ENCODE measurements at places on chromosomes 16 and 17.

DNA sequence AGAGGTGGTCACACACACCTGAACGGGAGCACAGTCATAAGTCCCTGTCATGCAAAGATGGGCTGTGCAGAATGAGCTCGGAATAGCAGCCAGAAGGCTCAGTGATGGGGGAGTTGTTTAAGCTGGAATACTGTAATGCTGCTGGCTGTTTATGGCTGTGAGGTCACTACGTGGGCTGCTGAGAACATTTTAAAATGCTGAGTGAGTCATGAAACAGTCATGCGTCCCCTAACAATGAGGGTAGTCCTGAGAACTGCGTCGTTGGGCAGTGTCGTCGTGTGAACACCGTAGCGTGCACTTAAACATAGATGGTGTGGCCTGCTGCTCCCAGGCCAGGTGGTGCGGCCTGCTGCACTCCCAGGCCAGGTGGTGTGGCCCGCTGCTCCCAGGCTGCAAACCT, 39.7 kb downstream of the TBCD start:
- DNase-seq = no peak

DNA sequence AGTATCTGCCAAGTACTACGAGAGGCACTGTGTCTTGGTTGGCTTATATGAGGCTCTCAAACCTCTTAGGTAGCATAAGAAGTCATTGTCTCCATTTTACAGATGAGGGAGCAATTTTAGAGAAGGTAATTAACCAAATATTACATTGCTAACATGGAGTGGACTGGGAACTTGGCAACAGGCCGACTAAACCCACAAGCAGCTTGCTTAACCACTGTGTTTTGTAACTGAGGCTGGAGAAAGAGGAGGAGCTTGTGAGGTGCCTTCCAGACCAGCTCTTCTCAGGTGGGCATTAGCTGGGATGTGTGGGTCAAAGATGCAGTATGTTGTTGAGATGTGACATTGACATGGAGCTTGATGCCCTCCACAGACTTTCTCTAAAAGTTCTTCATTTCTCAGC, 835.6 kb upstream of the RBFOX1 start:
- no peak for DNase-seq

- no peak for DNase-seq
Measured at GRCh38 chr17:2366747-2367494, 29.6 kb downstream of the SGSM2 start.

DNA sequence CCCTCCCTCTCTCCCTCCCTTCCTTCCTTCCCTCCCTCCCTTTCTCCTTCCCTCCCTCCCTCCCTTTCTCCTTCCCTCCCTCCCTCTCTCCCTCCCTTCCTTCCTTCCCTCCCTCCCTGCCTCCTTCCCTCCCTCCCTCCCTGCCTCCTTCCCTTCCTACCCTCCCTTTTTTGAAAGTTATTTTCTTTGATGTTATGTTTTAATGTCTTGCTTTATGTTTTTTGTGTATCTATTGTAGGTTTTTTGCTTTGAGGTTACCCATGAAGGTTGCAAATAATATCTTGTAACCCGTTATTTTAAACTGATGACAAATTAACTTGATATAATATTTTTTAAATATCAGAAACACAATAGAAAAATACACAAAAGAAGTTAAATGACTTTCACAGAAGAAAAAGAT, 96.2 kb downstream of the SSH2 start:
- DNase-seq = no peak

- no peak for DNase-seq
Measured at GRCh38 chr17:1251866-1252608, 18.2 kb upstream of the BHLHA9 start.

GRCh38 chr16:86093801-86094750, 195.1 kb downstream of the IRF8 start:
- no peak for DNase-seq

DNA sequence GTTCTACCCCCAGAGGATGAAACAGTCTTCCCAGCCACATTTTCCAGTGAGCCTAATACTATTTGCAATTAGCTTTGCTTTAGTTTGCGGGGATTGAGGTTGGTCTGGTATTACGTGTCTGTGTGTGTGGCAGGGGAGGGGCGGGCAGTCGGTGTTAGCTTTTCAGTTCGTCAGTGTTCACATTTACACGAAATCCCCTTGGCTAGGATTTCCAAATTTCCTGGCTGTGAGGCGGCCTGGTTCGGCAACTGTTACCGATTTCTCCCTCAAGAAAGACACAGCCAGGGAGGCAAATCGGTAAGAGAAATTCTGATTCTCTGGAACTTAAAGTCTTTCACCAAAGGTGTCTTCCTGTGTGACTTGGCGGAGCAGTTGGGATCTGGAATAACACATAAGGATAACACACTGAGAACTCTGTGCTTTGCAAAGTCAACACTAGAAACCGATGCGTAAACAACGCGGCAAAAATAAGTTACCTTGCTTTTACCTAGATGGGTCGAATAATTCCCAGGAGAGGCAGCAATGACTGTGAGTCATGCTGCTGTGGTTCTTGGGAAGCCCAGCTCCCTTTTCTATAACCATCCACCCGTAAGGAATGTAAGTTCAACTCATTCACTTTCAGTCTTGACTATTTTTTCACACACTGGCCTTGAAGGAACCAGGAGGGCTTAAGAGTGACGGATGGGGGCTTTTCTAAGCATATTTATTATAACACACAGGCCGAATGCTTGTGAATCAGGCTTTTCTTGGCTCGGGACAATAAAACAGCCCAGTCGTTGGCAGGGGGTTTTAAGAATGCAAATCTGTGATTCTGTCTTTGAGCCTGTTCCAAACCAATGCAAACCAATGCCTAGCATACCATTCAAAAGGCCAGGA, 24.2 kb downstream of the GPRC5B start:
- no peak for DNase-seq

DNA sequence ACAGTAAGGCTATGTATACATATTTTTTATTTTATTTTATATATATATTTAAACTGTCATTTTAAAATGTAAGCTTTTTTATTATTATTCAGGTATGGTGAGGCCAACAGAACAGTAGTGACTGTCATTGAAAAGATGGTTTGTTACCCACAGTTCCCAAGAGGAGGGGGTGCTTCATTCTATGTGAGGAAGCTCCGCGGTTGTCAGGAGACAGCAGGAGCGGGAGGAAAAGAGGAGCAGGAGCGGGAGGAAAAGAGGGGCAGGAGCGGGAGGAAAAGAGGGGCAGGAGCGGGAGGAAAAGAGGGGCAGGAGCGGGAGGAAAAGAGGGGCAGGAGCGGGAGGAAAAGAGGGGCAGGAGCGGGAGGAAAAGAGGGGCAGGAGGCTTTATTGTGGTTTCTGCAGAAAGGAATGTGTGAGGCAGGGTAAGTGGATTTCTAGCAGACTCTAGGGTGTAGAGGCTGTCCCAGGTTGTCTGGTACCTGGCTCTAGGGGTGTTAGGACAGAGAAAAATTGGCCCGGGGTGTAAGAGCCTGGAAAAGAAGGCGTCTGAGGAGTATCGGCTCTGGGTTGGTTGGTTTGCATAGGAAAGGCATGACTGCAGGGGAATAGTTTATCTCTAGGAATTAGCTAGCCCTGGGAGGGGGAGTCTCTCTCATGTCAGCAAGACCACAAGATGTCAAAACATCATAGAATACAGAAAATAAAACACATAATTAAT, 64.0 kb downstream of the GP2 start:
- DNase-seq = no peak

- DNase-seq = no peak
Measured at GRCh38 chr17:82193520-82194220, 19.0 kb downstream of the CCDC57 start.

GRCh38 chr16:84596161-84596560, 21.7 kb downstream of the COTL1 start:
- no peak for DNase-seq

GRCh38 chr17:74730491-74731346, 6.3 kb upstream of the RAB37 start:
- peak; percentile 61 for DNase-seq

- peak; percentile 55 for DNase-seq
Measured at GRCh38 chr16:67278773-67279295, 498 bp upstream of the PLEKHG4 start.

DNA sequence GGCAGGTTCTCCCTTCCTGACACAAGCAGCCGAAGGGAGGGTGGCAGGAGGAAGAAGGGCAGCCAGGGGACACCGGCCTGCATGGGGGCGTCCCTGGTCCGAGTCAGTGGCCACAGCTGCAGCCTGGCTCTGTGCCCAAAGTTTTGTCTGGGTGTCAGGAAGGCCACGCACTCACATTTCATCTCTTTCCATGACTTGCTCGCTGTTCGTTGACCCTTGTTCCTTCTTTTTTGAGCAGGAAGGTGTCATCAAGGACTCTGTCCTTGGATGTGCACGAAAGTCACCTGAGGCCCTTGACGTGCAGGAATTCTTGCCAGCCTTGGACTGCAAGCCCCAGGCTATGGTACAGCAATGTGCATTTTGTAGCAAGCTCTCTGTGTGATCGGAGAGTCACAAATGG, 93.3 kb downstream of the TNFRSF13B start:
- no peak for DNase-seq

DNA sequence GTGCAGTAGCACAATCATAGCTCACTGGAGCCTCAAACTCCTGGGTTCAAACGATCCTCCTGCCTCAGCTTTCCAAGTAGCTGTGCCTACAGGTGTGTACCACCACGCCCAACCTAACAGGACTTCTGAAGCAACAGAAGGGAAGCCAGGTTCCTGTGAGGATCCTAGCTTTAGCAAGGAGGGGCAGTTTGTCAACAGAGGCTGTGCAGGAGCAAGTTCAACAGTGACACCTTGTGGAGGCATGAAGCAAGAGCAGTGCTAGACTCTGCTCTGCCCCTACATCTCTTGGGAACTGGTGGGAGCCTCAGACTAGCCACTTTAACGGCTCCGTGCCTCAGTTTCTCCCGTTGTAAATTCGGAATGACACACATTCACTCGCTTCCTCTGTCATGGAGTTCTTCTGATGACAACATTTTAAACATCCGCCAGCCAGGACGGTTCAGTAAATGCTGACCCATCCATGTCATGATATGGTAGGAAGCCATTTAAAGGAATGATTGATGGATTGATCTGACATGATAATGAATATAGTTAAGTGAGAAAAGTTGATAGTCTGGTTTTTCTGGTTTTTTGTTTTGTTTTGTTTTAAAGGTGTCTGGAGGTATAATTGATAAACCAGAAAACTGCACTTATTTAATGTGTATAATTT, 218.7 kb downstream of the MRTFB start:
- DNase-seq = peak; percentile 33

GRCh38 chr16:68230956-68231355, 5.0 kb downstream of the ESRP2 start:
- no peak for DNase-seq

- peak; percentile 63 for DNase-seq
Measured at GRCh38 chr17:38605841-38606645, at the start of gene SRCIN1. TSS of gene SRCIN1 (minus strand) at chr17:38605952. CDS start at chr17:38605705, 247 bp downstream.

DNA sequence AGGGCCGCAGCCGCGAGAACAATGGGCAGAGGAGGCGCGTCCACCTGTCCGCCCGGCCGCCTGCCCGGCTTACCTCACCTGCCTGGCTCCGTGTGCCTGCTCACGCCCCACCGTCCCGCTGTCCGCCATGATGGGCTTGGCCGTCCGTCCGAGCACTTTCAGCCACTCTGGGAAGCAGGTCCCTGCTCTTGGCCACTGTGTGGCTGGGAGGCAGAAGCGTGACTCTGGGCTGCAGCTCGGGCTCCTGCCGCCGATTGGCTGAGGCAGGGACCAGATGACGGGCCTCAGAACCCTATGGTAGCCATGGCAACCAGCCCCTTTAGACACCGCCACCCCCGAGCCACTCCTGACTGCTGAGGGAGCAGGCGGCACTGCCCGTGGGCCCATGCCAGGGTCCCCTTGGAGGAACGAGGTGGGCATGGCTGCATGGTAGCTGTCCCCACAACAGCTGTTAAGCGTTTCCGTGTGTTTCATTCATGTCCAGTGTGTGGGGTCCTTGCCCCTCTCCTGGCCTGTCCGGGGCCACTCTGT, 8.9 kb upstream of the AXIN1 start:
- DNase-seq = no peak

DNA sequence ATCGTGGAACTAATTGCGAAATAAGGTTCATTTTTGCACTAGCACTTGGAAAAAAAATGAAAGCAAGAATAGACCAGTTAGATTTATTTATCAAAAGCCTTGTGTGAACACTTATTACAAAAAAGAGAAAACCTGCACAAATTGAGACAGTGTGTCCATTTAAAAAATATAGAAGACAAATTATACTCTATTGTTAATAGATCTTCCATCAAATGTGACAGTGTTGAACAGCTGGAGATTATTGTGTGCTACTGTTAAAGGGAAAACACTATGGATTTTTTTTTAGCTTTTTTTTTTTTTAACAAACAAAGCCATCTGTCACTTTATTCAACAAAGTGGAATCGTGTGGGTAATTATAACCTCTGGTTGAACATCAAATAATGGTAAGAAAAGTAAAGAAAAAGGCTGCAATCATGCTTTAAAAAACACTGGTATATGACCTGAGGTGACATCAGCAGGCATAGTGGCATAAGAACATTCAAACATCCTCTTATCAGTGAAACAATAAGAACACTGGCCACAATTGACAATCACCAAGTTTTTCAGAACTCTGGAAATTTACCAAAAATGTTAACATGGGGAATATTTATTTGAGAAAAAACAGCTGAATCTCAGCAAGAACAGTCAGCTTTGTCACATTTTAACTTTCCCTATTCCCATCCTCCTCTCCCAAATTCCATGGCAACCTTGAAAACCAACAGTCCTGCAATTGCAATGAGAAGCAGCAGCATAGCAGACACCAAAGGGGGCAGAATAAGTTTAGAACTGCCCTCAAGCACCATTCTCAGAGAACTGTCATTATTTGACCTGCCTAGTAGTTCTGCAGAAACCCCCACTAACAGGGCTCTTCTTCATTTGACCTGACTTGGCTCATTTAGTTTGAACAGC, 442.3 kb upstream of the MON1B start:
- no peak for DNase-seq

DNA sequence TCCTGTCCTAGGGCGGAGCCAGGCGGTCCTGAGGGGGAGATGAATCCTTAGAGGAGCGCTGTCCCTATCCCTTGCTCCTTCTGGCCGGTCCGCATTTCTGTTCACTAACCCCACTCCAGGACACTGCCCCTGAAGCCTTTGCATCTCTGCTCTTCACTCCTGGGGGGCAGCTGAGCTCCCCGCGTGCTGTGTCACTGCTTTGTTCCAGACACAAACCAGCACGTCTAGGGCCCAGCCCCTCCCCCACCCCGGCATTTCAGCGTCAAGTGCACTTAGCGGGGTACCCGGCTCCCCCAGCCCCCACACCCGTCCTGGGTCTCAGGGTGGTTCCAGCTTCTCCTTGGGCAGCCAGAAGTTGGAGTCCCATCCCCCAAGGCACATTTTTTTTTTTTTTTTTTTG, 8.9 kb downstream of the CORO6 start:
- no peak for DNase-seq
